AG20443 (cell line): ENCODE measurements at places on chromosomes 12 and 14.

- no peak for DNase-seq
These were observed 7.4 kb upstream of the SLC25A29 start for GRCh38 chr14:100313464-100314230.

GRCh38 chr12:15741082-15741481, 48.1 kb downstream of the EPS8 start:
- no peak for DNase-seq

GRCh38 chr12:56082967-56083366, 3.0 kb downstream of the ERBB3 start:
- no peak for DNase-seq

DNA sequence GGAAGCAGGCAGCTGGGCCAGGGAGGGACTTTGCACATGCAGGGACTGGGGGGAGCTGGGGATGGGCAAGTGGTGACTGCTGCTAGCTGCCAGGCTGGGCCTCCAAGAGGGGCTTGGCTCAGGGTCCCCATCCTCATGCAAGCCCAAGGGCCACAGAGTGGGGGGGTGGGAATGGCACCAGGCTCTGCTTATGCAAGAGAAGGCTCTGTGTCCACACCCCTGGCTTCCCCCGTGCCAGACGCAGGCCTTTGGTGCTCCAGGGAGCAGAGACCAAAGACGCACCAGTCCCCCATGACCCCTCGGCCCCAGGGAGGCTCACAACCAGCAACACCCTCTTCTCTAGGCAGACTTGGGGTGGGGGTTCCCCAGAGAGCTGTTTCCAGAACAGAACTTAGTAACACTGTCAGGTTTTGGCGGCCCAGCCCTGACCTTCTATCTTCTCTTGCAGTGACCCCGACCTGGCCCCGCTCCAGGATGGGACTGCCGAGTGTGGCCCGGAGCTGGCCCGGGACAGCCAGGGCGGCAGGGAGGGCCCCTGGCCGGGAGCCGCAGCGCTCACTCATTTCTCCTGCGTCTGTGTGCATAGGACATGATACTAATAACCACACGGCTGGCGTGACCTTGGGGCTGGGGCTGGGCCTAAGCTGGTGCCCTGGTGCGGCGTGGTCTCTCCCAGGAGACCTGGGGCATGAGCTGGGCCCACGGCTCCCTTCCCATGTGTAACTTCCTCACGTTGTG, 14.3 kb downstream of the XRCC3 start:
- DNase-seq: no peak

DNA sequence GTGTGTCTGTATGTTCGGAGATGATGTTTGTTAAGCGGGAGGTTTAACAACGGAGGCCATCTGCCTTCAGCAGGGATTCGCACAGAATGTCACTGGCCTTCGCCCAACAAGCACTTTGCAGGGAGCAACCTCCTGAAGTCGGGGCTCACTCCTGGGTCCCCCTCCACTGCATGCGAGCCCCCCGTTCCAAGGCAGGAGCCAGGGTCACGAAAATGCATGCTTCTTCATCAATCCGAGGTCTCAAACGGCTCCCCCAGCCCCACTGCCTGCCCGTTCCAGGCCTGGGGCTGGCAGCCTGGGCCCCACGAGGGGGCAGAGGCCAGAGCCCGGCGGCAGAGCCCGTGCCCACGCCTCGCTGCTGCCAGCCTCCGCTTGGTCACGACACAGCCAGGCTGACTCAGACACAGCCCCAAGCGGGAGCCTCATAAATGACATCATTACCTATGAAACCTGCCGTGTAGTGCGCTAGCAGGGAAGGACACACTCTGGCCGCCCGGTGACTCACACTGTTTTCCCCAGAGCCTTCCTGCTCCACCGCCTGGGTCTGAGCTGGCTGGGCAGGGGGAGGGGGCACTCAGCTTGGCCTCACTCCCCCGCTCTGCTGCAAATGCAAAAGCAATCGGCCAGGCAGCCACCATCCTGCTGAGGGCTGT, 169.5 kb upstream of the RTL1 start:
- peak; percentile 88 for DNase-seq

DNA sequence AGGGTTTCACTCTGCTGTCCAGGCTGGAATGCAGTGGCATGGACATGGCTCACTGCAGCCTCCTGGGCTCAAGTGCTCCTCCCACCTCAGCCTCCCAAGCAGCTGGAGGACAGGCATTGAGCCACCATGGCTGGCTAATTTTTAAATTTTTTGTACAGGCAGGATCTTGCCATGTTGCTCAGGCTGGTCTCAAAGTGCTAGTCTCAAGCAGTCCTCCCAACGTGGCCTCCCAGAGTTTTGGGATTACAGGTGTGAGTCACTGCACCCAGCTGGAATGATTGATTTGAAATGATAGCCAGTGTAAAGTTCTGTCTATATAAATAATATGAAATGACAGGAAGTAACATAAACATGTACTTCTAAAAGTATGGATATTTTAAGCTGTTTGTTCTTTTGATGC, 172.7 kb downstream of the FUT8 start:
- DNase-seq: no peak

- DNase-seq: no peak
These were observed 51.8 kb downstream of the CHGA start for GRCh38 chr14:92974541-92975345.

DNA sequence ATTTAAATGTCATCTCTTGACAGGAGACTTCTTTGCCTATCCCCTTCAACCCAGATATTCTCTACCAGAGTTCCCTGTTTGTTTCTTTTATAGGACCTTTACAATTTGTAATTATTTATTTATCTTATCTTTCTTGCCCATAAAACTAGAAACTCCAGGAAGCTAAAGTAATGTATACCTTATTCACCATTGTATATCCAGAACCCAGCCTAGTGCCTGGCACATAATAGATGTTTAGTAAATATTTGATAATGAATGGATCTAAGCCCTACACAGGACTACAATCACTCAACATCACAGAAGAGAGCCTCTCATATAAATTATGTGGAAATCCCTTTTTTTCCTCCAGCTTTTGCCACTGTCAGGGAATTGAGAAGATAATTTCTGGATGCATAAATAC, 125.6 kb upstream of the CNOT2 start:
- DNase-seq: no peak

DNA sequence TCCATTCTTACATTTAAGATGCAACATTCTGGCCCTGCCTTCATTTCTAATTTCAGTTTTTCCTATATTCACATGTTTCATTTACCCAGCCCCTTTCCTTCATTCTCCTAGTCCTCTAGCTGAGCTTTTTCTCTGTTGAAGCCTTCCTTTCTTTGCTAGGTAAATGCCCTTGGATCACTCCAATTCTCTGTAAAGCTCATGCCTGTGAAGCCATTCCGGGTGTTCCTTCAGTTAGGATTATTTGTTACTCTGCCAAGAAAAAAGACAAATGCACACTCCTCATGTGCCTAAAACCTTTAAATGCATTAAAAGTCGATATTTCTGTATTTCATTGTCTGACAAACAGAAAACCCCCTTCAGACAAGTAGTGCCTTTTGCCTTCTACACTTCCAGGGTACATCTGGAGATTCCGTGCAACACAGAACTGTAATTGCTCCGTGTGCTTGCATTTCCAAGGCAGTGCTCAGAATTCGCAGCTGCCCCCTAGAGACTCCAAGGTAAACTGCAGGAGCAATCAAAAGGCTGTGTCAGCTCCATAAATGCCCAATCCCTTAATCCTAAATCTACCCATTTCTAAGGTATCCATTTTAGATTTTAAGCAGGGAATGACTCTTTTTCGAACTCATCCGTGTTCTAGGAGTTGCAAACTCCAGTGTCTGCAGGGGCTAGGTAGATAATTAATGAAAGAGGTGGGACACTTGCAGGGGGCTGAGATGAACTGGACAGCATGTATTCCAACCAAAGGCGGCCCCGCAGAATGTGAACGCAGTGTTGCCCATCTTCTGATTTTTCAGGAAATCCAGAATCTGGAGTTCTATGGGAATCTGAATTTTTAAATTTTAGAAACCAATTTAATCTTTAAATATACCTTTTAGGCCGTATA, 320.2 kb downstream of the GRIN2B start:
- DNase-seq: peak; percentile 85

- no peak for DNase-seq
These were observed 8.3 kb upstream of the ZNF641 start for GRCh38 chr12:48358937-48359513.
